ENCODE measurements at places on chromosomes 4 and X.

DNA sequence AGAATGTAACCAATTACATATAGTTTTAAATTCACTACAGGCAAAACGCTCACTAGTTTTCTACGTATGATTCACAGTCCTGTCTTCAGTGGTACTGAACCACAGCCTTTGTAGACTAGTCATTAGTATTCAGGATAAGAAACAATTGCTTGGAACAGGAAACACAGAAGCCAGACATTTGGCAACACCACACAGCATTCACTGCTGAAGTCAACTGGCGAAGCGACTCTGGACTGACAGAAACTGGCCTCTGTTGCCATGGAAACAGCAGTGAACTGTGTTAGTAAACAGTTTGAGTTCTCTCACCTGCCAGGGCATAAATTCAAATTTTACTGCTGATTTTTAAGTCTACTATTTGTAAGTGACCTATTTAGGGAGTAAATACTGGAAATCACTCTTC is 57.6 kb downstream of the MAPK10 start:
- DNase-seq: no peak

DNA sequence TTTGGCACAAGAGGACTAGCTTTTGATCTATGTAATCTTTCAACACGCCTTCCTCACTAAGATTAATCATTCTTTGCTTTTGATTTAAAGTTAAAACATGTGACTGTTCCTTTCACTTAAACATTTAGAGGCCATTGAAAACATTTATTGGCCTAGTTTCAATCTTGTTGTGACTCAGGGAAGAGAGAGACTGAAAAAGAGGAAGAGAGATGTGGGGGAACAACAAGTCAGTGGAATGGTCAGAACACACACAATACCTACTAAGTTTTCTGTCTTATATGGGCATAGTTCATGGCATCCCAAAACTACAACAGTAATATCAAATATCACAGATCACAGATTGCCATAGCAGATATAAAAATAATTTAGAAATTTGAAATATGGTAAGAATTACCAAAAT is 812.9 kb upstream of the AGA start:
- no peak for DNase-seq

GRCh38 chrX:17601441-17602200 is 135.7 kb upstream of the SCML1 start:
- no peak for DNase-seq

- no peak for DNase-seq
Measured at GRCh38 chrX:69506617-69507499, 2.7 kb downstream of the NALF2 start.

- no peak for DNase-seq
Measured at GRCh38 chrX:12440246-12440645, 302.0 kb downstream of the FRMPD4 start.

DNA sequence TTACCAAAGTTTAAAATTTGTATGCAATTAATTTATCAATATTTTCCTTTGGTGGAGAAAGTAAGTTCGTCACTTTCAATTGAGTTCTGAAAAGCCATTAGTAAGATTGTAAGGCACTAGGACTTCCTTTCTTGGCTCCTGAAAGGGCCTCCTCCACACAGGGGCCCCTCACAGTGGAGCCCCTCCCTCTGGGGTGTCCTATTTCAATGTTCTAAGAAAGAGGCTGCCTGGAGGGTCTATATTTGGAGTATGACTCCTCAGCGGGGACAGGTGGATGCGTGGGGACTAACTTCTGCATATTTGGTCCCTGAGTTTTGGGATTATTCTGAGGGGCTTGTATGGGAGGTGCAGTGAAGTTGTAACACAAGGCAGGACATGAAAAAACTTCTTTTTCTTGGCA is 1.6 kb upstream of the ARMCX4 start:
- DNase-seq: no peak

GRCh38 chrX:13293700-13294099 is 26.2 kb downstream of the ATXN3L start:
- DNase-seq: peak; percentile 40

- DNase-seq: no peak
Measured at GRCh38 chr4:175947117-175947722, 118.4 kb upstream of the WDR17 start.

- peak; percentile 31 for DNase-seq
Measured at GRCh38 chr4:108830509-108831244, 67.8 kb upstream of the ETNPPL start.

DNA sequence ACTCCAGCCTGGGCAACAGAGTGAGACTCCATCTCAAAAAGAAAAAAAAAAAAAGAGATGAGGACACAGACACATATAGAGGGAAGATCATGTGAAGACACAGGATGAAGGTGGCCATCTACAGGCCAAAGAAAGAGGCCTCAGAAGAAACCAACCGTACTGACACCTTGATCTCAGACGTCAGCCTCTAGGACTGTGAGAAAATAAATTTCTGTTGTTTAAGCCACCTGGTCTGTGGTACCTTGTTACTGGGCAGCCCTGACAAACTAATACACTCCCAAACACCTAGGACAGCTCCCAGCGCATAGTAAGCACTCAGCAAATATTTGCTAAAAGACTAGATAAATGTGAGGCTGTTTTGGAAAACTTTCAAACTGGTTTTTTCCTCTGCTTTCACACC is 59.2 kb upstream of the SMIM10 start:
- no peak for DNase-seq

DNA sequence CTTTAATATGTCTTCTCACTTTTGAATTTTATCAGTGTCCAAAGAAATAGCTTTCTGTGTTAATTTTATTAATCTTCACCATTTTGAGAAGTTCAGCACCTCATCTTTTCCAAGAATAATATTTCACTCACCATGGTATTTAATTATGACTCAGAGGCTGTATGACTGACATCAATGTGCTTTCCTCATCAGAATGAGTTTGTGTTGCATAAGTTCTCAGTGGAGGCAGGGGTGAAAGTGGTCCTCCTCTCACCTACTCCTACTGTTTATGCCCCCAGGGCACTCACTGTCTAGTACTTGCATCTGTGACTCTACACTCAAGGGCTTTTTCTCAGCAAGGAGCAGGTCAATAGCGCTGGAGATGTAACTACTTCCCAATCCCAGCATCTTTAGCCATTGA is 905.3 kb upstream of the INTU start:
- no peak for DNase-seq

DNA sequence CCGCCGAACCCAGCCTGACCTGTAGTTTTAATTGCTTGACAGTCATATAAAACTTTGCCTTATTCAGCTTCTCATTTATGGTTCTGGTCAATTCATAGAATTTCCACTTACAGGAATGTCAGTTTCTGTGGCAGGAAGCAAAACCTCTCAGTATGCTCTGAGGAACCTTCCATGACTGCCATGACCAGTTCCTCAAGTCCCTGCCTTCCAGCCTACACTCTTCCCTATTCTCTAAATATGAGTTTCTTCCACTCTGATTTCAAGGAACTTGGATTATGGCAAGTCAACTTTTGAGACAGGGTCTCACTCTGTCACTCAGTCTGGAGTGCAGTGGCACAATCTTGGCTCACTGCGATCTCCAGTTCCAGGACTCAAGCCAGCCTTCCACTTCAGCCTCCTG is 26.0 kb upstream of the NSUN7 start:
- DNase-seq: no peak

- peak; percentile 42 for DNase-seq
Measured at GRCh38 chr4:140426610-140427105, 790 bp downstream of the CLGN start.

DNA sequence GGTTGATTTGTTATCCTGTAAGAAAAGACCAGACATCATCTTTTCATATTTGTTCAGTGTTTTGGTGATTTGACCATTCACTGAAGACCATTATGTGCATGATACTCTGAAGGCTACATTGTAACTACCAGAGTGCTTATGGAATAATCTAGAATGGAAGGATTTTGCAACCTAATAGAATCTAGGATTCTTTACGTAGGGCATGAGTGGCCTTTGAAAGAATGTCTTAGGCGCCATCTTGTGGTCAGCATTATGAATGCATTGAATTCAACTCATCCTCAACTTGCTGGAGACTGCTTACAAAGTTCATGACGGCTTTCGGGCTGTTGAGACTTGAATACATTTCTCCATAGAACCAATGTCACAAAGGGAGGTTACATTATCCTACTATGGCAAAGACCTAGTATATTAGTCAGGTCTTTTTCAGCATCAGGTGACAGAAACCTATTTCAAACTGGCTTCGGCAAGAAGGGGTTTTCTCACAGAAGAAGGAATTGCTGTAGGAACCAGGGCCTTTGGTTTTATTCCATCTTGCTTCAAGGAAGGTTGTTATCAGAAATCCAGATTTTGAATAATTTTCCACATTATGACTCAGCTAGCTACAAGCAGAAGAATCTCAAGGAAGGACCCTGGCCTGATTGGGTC is 104.1 kb downstream of the GPAT3 start:
- DNase-seq: peak; percentile 64

GRCh38 chr4:6963139-6963611 is 53.5 kb downstream of the TBC1D14 start:
- DNase-seq: no peak

- DNase-seq: no peak
Measured at GRCh38 chr4:70657326-70657725, 9.0 kb downstream of the JCHAIN start.

DNA sequence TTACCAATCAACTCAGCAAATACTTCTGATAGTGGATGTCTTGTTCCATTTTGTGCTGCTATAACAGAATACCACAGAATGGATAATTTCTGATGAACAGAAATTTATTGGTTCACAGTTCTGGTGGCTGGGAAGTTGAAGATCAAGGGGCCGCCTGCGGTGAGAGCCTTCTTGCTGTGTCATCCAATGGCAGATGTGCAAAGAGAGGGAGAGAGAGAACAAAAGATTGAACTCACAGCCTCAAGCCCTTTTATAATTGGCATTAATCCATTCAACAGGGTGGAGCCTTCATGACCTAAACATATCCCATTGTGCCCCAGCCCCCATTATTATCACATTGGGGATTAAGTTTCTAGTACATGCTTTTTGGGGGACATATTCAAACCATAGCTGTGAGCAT is 86.1 kb downstream of the ADGRG4 start:
- DNase-seq: no peak

DNA sequence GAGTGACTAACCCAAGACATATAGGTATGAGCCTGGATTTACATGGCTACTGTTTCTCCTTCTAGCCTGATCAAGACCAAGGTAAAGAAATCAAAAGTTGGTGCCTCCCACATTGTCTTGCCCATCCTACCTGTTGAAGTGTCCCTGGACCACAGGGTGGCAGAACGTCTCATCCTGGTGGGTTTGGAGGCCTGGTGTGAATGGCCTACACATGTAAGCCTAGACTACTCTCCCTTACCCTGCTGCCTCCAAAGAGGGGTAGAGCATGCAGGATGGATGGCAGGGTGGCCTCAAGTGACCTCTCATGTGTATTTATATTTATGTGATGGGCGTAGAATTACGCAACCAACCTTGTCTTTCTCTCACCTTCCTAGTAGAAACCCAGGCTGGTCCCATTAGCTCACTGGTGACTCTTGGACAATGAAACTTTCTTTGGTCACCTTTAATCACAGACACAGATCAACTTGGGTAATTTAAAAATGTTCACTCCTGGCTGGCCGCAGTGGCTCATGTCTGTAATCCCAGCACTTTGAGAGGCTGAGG is 73.3 kb upstream of the SOD3 start:
- no peak for DNase-seq

GRCh38 chrX:7552760-7553159 is 290.2 kb upstream of the VCX start:
- no peak for DNase-seq

GRCh38 chrX:47217121-47217851 is 1.2 kb upstream of the CDK16 start:
- peak; percentile 32 for DNase-seq

- DNase-seq: no peak
Measured at GRCh38 chr4:48668254-48669017, 111.6 kb downstream of the FRYL start.

DNA sequence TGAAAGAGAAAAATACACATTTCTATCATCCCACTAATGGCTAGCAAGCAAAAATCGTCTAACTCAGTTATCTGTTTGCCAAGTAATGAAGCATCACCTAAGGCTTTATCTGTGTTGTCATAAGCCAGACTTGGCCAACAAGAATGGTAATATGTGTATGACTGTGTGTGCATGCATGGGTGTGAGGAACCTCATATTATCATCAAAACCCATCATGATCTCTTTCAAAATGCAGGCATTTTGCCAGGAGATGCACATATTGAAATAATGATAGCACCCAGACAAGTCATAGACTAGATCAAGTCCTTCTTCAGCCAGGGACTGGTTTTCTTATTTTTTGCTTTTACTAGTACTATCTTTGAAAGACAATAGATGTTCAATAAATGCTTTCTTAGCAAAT is 172.5 kb upstream of the FMR1 start:
- DNase-seq: no peak

GRCh38 chr4:6097581-6097980 is 79.3 kb upstream of the C4orf50 start:
- DNase-seq: no peak

DNA sequence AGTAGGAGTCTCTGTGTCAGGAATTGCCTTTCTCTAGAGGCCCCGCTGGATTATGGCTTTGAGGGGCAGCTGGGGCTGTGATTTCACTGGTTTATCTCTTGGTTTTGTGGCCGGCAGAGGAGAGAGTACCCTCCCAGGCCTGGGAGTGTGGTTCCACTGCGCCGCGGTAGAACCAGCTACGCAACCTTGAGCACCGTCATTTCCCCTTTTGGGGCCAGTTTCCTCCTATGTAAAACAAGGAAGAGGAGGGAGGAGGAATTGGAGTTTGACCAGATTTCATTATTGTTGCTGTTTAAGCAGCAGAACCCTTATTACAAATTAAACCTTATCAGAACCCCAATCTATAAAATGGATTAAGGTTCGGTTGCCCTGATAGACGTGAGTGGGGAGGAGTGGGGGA is 4.4 kb downstream of the SOX3 start:
- no peak for DNase-seq

- no peak for DNase-seq
Measured at GRCh38 chr4:80619070-80619674, 283.6 kb downstream of the CFAP299 start.

DNA sequence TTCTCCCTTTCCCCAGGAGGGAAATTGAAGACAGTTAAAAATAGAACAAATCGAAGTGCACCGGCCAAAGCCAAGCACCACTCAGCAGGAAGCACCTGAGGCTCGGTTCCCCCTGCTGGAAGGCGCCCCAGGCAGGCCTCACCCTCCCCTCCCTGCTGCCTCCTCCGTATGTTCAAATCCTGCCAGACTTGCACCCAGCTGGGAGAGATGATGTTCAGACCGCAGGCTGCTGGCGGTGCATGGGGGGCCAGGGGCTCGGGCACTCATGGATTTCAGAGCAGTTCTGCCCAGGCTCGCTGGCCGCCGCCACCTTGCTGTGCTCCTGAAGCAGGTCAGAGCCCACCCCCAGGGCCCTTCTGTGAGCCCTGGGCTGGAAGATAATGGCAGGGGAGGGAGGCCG is 91.4 kb downstream of the DCTD start:
- no peak for DNase-seq

- DNase-seq: no peak
Measured at GRCh38 chrX:17627026-17627425, 110.3 kb upstream of the SCML1 start.

DNA sequence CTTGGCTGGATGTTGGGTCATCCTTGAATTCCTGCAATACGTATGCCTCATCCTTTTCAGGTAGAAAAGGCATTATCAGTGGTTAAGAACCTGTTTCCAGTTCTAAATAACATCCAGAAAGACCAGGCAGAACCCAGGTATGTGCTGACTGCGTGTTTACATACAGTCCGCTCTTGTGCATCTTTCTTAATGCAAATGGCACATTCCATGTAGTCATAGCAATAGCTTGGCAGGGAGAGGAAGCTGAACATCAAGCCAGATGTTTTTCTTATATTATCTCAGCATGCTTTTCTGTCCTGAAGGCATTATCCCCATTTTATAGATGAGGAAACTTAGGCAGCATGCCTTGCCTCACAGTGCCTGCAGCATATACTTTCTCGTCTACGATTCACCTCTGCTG is 2.1 kb downstream of the DCLK2 start:
- no peak for DNase-seq

All from HEK293T (cell line).